ENCODE measurements at places on chromosomes 1 and 21.

DNA sequence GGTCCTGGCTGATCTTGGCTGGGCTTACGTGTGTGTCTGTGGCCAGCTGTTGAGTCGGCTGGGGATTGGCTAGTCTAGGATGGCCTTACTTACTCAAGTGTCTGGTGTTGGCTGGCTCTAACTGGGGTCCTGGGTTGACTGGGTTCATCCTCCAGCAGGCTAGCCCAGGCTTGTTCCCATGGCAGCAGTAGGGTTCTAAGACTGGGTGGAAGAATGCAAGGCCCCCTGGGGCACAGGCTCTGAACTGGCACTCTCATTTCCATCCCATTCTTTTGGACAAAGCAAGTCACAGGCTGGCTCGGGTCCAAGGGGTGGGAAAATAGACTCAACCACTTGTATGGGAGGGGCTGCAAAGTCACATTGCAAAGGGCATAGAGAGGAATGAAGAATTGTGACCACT lies 7.9 kb upstream of the OPRD1 start:
- no peak for DNase-seq

GRCh38 chr1:4598561-4598960 lies 55.8 kb upstream of the AJAP1 start:
- DNase-seq: no peak

- DNase-seq: no peak
Observed at GRCh38 chr21:33157303-33157702, 72.4 kb upstream of the IFNAR2 start.

DNA sequence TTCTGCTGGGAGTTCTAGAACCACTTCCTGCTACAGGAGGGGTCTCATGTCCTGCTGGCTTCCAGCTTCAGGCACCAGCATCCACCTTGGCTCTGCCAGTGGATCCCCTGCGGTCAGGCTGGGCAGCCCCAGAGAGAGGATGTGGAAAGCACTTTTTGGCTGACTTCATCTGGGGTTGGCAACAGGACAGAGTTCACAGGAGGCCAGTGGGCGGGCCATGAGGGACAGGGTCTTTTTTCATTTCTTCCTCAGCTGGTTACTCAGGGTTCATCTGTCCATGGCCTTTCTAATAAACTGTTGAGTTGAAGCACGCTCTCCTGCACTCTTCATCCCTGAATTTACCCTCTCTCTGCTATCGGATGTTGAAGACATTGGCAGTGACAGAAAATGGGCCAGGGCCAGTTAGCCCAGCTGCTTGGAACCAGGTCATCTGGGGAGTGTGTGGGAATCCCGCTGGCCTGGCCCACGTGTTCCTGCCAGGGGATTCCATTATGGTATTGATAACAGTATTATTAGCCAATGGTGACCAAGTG lies 45.2 kb downstream of the RPS6KA1 start:
- DNase-seq: no peak

DNA sequence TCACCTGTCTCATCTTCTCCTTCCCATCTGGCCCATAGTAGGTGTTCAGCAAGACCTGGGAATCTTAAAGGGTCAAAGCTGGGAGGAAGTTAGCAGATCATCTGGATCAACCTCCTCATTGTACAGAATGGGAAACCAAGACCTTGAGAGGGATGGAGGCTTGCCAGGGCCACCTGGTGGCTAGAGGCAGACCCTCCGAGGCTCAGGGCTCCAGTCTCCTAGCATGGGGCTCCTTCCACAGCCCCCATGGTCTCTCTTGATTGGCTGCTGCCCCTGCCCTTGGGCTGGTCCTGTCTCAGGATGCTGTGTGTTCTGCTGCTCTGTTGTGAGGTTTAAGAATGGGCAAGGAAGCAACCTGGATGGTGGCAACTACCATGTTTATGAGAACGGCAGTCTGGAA lies 68.7 kb upstream of the CNTN2 start:
- DNase-seq: no peak

DNA sequence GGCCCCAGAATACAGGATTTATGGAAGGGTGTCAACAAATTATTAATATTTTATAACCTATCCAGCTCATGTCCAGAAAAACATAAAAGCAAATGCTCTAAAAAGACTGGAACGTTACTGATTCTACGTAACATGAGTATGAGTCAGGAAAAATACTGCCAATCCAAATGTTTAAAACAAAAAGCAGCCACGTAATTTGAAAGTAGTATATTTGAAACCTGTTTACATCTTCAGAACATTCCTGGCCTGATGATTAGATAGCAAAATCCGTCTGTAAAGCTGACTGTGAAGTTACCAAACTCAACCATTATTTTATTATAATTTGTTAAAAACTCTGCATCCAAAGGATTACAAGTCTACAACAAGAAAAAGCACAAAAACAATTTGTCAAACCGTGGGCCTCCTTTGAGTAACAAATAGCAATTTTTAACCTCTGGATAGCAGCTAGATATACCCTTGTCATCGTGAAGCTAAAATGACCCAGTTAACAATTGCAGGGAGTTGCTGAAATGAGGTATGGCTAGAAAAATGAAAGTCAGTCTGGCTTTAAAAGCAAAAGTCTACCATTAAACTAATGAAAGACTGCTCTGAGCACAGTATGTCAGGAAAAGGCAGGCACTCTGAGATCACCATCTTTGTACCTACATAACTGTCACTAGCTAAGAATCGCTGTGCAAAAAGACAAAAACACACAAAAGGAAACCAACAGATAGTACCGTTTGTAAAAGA lies 1.2 kb downstream of the UBR4 start:
- DNase-seq: no peak

- DNase-seq: peak; percentile 39
Observed at GRCh38 chr1:157490467-157491165, 61.7 kb downstream of the FCRL5 start.

GRCh38 chr1:2224170-2224584 lies 3.9 kb upstream of the SKI start:
- no peak for DNase-seq

GRCh38 chr1:212754680-212755079 lies 36.9 kb downstream of the NSL1 start:
- DNase-seq: no peak

DNA sequence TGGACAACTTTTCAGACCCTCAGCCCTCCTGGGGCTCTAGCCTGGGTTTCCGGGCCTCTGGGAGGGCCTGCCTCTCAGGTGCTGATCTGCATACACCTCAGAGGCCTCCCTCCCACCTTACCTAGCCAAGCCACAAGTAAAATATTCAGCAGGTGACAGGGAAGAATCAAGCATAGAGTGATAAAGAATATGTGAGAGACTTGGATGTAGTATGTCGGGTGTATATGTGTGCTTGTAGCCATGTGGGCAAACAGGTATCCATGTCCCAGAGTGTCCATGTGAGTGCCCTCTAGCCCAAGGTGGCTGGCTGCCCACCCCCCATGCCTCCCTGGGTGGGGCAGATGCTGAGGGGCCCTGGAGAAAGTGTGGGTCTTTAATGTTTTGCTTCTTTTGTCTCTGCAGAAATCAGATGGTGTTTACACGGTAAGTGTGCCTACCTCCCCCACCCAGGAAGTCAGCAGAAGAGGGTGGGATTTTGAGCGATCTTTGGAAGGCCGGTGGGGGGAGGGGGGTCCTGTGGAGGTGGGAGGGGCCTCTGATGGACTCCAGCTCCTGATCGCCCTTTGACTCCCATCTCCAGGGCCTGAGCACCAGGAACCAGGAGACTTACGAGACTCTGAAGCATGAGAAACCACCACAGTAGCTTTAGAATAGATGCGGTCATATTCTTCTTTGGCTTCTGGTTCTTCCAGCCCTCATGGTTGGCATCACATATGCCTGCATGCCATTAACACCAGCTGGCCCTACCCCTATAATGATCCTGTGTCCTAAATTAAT lies 3.4 kb downstream of the FCER1G start:
- DNase-seq: no peak

GRCh38 chr1:164780111-164780812 lies 221.3 kb downstream of the PBX1 start:
- DNase-seq: no peak

- no peak for DNase-seq
Observed at GRCh38 chr1:216303690-216304089, 119.6 kb downstream of the USH2A start.

DNA sequence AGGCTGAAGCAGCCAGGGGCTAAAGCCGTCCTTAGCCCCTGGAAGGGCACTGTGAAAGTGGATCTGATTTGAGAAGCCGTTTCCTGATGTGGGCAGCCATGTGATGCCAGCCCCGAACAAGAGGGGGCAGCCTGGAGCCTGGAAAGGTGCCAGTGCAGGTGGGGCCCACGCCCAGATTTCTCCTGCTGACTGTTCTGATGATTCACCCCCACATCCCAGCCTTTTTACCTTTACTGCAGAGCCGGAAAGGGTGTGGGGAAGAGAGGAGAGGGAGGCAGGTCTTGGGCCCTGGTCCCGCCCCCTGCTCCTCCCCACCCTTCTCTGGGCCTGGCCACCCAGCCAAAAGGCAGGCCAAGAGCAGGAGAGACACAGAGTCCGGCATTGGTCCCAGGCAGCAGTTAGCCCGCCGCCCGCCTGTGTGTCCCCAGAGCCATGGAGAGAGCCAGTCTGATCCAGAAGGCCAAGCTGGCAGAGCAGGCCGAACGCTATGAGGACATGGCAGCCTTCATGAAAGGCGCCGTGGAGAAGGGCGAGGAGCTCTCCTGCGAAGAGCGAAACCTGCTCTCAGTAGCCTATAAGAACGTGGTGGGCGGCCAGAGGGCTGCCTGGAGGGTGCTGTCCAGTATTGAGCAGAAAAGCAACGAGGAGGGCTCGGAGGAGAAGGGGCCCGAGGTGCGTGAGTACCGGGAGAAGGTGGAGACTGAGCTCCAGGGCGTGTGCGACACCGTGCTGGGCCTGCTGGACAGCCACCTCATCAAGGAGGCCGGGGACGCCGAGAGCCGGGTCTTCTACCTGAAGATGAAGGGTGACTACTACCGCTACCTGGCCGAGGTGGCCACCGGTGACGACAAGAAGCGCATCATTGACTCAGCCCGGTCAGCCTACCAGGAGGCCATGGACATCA lies at the start of gene SFN:
Gene SFN, plus strand, starts transcription at position 369 of the 904 bp plus-strand sequence. Its CDS starts 64 bp downstream, at position 433.
- peak; percentile 98 for DNase-seq

DNA sequence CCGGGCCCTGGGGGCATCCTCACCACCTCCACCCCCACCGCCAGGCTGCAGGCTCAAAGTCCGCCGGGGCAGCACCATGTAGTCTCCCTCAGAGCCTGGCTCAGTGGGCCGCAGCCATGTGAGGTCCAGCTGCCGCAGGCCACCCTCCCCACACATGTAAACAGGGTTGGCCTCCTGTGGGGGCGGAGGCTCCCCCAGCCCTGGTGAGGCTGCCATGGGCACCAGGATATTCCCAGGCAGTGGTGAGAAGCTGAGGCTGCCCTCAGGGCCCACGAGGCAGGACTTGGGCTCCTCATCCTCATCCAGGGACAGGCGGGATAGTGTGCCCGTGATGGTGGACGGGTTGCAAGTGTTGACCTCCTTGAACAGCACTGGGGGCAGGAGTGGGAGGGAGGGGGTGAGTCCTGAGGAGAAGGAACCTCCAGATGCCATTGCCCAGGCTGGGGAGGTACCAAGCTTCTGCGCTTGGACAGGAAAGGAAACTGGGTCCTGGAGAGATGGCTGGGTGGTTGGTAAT lies 27.3 kb upstream of the COL16A1 start:
- DNase-seq: no peak

GRCh38 chr1:8821084-8821483 lies 3.6 kb upstream of the RERE start:
- no peak for DNase-seq

GRCh38 chr1:81129366-81129765 lies 671.4 kb upstream of the ADGRL2 start:
- DNase-seq: no peak

- DNase-seq: no peak
Observed at GRCh38 chr1:27430903-27431600, 38.6 kb downstream of the GPR3 start.

- DNase-seq: no peak
Observed at GRCh38 chr1:19877821-19878636, 4.2 kb upstream of the OTUD3 start.

DNA sequence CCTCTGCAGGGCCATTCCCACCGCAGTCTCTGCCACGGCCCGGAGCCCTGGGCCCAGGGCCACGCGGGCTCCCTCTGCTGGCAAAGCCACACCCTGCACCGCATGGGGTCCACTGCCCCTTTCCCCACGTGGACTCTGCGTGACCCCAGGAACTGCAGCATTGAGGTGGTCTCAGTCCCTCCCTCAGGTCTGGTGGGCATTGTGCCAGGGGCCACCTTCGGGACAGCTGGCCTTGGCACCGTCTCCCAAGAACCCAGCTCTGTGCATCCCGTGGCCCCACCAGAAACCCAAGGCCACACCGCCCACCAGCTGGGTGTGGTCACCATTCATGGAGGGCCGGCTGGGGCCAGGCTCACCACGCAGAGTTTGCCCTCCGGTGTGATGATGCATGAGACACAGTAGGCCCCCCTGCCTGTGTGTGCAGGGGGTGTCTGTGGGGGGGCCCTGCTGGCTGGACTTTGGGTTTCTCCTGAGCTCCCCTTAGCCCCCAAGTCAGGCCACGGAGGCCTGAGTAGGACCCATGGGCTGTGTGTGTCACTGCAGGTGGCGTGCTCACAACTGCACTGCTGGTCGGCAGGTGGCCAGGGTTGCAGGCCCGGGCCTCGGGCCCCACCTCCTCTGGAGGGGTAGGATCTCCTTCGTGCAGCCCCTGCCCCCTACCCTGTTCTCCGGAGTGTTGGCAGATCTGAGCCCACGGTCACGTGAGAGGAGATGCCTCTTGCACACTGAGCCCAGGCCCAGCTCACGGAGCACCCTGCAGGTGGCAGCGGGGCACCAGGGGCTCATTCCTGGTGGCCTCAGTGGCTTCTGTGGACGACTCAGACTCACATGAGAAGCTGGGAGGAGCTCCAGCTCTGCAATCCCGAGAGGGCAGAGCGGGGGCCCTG lies 5.8 kb downstream of the VWA1 start:
- DNase-seq: no peak

DNA sequence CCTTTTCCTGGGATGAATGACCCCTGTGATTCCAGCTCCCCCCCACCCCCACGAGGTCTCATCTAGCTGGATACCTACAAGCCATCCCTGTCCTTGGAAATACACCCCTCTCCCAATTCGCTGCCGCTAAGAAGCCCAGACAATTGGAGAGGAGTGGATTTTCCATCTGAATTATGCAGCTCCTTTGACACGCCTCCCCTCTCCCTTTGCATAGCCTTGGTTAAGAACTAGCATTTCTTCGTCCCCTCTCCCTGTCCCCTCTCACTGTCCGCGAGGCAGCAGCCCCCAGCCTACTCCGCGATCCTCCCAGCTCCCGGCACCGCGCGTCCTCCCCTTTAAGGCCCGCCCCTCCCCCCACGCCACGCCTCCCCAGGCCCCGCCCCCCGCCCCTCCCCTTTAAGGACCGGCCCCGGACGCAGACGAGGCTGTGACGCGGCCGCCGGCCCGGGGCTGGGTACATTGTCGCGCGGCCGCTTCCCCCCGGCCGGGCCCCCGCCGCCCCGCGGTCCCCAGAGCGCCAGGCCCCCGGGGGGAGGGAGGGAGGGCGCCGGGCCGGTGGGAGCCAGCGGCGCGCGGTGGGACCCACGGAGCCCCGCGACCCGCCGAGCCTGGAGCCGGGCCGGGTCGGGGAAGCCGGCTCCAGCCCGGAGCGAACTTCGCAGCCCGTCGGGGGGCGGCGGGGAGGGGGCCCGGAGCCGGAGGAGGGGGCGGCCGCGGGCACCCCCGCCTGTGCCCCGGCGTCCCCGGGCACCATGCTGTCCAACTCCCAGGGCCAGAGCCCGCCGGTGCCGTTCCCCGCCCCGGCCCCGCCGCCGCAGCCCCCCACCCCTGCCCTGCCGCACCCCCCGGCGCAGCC lies at the start of gene MAPKAPK2:
Gene MAPKAPK2, plus strand, starts transcription at position 428 of the 856 bp plus-strand sequence. Its CDS starts 325 bp downstream, at position 753.
- DNase-seq: peak; percentile 23

GRCh38 chr1:43532716-43533115 lies 2.0 kb downstream of the PTPRF start:
- DNase-seq: no peak
